Pulmonary artery endothelial cell (primary cell): ENCODE measurements at places on chromosomes 7 and 10. TPM values are rescaled to one million over a fixed set of nuclear protein-coding genes. Genes with fewer than 3 reads are reported as not detected.

DNA sequence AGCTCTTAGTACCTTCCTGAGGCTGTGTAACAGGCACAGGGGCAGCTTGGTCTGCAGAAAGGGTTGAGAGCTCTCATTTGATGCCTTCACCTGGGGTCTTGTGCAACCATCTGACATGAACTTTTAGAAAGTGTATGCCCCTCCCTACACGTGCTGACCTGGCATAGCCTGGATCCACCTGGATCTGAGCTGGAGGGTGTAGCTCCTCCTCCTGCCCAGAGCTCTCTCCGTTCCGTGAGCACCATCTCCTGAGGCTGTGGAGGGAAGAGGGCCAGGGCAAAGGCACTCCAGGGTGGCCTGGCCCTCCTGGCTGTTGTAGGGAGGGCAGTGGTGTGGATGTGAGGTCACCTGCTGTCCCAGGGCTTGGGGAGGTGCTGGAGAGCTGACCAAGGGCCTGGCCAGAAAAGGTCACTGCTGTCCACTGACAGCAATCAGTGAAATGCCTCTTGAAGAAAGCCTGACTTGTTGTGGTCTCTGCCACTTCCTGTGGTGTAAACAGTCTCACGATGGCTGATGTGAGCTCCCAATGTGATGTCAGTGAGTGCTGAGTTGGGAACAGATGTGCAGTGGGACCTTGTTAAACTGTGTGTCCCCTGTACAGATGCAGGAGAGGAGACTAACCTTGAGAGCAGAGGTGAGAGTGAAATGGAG is 23.0 kb downstream of the AMZ1 start:
- DNase-seq, result no peak

DNA sequence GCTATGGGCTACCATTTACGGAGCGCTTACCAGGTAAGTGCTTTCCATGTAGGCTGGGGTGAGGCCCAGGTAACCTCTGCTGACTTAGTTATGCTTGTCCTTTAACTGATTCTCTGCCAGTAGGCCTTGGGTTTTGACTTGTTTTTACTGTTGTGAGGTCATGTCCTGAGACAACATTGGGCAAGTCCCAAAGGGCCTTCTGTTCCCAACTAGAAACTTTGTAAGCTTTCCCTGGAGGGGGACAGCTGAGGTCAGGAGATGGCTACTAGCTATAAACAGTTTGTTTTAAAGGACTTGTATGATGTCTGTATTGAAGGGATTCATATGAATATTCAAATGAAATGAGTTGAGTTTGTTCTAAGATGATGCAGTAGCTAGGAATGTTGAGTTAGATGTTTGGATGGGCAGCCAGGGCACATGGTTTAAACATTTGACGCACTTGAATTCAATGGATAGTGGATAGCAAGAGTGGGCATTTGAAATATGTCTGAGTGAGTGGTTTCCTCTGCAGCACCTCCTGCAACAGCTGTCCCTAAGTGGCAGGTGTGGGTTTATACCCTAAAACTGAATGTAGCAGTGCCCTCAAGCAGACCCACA is 10.0 kb upstream of the SGPL1 start:
- DNase-seq, result no peak

- DNase-seq, result no peak
Measured at GRCh38 chr7:126103582-126103981, 1149.2 kb downstream of the GRM8 start.

- no peak for DNase-seq
Measured at GRCh38 chr7:7793921-7794320, 75.5 kb upstream of the RPA3 start.

IGFBP1 gene
- total RNA-seq, result 0.26 and 2.1 TPM in 2 replicates

DNA sequence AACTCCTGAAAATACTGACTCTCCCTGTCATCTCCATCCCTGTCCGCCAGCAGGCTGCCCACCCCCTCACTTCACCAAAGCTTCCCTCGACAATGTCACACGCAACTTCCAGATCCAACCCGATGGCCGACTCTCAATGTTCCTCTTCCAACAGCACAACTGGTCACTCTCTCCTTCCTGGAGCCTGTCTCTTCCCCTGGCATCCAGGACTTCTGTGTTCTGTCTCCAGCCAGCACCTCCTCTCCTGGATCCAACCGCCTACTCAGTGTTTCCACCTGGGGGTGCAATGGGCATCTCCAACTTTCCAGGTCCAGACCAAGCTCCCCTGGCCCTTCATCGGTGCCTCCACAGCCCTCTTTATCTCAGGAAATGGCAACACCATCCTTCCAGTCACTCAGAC is 8.6 kb downstream of the CPA5 start:
- DNase-seq, result no peak

DNA sequence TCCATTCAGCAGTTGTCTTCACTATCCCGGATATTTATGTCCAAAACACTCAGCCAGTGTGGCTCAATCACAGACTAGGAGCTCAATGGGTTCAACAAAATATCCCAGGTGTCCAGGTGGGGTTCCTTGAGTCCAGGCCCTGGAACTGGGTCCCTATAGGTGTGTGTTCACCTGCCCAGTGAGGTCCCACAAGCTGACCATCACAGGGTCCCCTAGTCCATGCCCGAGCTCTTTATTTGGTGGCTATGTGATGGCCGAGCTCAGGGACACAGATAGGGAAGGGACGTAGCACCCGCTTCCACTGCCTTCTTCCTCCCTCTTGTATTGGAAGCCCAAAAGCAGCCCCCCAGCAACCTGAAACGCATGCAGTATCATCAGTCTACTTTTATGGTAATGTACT is 78.9 kb upstream of the DDC start:
- no peak for DNase-seq

- DNase-seq, result no peak
Measured at GRCh38 chr7:50409856-50410745, 40.0 kb downstream of the FIGNL1 start.

TRIM24 gene
- 4.6 and 12.9 TPM in 2 replicates for total RNA-seq

FAM13C gene
- 0.07 and 0.11 TPM in 2 replicates for total RNA-seq

SEMA3C gene
- total RNA-seq, result 5.5 and 14.9 TPM in 2 replicates

AKR1D1 gene
- not detected in 2 replicates for total RNA-seq

DNA sequence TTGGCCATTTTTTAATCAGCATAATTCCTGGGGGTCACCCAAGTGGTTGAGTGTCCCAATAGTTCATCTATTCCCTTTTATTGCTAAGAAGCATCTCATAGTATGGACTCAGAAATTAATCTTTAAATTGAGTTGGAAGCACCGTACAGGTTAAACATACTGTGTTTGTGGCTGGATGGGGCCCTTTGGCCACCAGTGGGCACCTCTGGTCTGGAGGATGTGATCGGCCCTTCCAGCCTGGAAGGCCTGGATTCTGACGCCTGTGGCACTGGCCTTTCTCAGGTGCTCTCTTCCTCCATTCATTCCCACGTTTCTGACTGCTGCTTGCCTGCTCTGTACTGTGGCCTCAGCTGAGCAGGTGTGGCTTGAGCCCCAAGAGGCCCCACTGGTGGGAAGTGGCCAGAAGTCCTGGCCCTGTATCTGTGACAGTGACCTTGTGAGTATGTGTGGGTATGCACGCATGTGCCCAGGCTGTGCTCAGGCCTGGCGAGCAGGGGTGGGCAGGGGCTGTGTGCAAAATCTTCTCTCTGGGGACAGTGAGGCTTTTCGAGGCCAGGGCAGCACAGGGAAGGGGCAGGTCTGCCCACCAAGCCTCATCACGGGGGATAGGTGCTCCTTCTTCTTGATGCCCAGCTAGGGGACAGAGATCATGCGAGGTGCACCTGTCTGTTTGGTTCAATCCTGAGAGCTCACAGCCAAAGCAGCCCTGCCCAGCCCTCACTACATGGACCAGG is 30.1 kb downstream of the LDB3 start:
- no peak for DNase-seq

CLDN4 gene
- total RNA-seq, result 0.07 TPM in 2 replicates

HMX3 gene
- total RNA-seq, result not detected in 2 replicates
